ENCODE measurements at places on chromosomes 3 and 15.

DNA sequence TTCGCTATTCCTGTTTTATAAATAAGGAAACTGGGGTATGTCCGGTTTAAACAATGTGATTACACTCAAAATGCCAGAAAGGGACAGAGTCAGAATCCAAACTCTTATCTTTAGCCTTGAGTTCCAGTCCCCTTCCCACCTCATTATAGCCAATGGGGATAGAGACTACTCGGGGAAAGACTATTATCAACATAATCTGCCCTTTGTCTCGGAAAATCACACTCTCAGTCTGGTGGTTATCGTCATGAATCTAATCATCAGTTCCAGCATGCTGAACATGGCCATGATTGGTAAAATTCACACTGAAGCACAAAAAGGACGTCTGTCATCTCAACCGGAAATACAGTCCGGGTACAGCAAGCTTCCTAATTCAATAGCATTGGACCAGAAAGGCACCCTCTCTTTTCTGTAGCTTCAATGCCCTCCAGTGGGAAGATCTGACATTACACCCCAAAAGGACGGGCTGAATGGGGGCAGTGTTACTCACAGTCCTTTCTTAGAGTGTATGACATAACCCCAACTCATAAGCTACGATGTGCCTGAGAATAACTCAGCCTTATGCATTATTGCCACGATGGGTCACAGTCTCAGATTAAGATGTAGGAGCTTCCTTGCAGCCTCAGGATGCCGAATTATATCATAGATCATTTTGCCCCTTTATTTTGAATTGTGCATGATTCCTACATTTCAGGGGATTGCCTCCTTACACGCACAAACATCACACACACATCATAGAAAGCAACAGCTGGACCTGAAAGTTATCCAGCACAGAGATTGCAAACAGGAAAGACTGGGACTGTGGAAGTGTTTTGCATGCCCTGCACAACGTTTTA is 390.4 kb upstream of the LMCD1 start:
- no peak for DNase-seq

DNA sequence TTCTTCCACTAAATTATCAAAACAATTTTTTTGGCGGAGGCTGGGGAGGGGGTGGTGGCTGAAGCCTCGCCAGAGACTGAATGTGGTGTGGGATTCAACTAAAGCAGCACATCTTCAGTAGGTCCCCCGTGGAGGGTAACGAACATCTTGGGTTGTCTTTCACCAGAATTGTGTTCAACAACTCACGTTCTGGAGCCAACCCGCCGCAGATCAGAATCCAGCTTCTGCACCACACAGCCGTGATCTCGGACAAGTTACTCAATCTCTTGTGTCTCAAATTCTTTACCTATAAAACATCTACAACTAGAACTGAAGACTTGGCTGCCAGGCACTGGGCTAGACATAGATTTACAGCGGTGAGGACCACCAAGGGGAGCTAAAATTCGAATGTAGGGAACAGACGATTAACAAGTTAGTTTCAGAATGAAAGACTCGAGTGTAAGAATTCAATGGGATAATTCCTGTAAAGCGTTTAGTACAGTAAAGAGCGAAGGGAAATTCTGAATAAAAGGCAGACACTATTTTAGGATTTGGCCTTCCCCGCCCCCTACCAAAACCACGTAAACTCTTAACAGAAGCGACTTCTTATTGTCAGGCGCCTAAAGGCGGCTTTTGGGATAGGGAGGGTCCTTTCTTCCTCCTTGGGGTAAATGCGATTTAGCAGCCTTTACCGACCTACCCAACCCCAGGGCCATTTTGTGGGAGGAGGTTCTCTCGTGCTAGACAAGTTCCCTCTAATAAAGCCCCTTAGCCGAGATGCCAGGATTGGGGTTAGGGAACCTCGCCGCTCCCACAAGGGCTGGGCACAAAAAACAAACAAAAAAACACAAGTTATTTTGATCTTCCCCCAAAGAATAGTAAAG is 697 bp upstream of the RAB5A start:
- no peak for DNase-seq

DNA sequence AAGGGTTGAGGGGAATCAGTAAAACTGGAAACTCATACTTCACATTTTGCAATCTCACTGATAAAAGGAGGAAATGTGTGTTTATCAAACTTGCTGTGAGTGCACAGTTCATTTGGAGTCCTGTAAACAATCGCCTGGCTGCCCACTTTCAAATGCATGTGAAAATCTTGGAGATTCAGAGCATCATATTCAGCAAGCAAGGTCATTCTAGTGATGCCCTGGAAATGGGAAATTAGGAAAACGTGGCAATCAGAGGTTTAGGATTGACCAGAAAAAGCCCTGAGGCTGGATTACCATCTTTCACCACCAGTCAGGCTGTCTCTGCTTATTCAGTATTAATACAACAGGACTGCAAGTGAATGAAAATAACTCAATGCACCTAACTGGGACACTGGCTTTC is 23.9 kb downstream of the DPH6 start:
- DNase-seq, result no peak

GRCh38 chr3:146814601-146815315 is 209.6 kb upstream of the PLSCR5 start:
- DNase-seq, result no peak

DNA sequence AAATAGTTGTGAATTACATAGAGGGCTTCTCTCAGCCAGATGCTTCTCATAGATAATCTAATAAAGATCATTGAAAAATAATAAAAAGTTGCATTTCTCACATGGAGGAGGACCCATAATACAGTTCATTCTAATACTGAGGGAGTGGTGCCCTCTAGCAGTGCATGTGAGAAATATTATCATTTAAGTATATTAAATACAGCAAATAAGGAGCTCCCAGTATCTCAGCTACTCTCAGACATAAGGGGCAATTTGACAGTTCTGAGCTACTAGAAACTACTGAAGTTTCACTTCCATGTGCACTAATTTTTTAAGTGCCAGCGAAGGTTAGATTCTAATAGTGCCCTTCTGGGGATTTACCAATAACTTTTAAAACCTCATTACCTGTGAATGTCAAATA is 188.3 kb downstream of the IL5RA start:
- no peak for DNase-seq

- no peak for DNase-seq
These were observed 116.0 kb downstream of the FOXB1 start for GRCh38 chr15:60120100-60120499.

GRCh38 chr3:100221159-100221558 is 39.6 kb upstream of the TBC1D23 start:
- no peak for DNase-seq

DNA sequence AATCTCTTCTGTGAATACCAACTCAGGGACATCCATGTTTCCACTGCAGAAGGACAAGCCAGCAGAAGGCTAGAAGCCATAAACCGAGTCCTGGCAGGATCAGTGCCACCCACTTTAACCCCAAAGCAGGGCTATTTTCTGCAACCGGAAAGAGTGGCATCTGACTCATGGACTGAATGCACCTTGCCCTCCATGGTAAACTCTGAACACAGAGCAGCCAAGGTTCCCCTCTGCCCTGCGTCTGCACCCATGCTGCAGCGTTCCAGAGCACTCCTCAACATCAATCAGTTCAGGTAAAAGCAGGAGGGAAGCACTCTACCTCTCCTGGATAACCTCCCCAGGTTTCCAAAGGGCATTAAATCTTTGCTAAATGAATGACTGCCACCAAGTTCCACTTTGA is 801 bp upstream of the NGRN start:
- no peak for DNase-seq
